ENCODE measurements at places on chromosomes 2 and 18.

GRCh38 chr18:24543795-24544498 is 83.5 kb downstream of the HRH4 start:
- no peak for DNase-seq

DNA sequence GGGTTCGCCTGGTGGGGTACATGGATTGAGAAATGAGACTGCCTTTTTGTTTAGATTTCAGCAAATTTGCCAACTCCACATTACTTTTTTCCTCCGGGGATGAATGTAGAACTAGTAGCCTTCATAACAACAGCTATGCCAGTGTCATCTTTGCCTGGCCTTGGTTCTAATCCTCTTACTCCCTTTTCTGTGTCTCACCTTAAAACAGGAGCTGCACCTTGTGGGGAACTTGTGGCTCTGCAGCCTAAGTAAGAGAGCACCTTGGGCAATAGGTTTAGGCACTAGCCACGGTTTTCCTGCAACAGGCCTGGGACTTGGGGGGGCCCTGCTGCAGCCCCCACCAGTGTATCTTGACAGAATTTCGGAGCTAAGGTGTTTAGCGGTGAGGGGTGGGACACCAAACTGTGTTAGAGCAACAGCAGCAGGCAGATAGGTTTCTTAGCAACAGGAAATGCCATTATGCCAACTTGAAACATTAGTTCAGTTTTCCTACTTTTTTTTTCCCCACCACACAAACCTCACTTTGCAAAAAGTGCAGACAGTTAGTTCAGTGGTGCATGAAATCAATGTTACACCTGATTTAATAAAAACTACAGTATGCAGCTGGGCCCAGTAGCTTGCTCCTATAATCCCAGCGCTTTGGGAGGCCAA is 173.7 kb downstream of the PRKCE start:
- no peak for DNase-seq

- no peak for DNase-seq
Observed at GRCh38 chr2:241560883-241561474, 2.4 kb downstream of the BOK start.

DNA sequence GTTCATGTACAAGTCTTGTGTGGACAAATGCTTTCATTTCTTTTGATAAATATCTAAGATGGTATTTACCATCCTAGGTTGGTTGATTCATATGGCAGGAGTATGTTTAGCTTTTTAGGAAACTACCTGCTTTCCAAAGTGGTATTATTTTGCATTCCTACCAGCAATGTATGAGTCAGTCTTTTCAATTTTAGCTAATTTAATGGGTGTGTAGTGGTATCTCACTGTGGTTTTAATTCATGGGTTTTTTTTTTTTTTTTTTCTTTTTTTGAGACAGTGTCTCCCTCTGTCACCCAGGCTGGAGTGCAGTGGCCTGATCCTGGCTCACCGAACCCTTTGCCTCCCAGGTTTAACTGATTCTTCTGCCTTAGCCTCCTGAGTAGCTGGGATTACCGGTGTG is 4.2 kb downstream of the ZNF512 start:
- DNase-seq: no peak

GRCh38 chr2:165718610-165719210 is 75.3 kb downstream of the GALNT3 start:
- no peak for DNase-seq

DNA sequence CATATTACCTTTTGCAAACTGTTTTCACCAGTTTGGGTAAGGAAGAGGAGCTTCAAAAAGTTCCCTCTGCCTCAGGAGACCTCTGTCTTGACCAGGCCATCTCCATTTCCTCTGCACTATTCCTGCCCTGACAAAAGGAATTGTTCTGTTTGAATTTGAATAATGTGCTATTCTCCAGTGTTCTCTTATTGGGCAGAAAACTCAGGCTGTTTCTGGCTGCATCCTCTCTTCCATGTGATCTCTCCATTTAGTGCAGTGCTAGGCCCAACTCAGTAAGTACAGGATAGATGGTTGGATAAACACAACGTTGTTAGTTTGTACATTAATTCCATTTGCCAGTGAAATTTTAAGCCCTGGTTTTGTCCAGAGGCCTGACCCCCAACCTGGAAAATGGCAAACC is 102.2 kb upstream of the CELF4 start:
- DNase-seq: no peak

GRCh38 chr2:68083346-68083745 is 20.5 kb upstream of the C1D start:
- DNase-seq: no peak

GRCh38 chr2:193336781-193337180 is 1142.0 kb upstream of the TMEFF2 start:
- no peak for DNase-seq

DNA sequence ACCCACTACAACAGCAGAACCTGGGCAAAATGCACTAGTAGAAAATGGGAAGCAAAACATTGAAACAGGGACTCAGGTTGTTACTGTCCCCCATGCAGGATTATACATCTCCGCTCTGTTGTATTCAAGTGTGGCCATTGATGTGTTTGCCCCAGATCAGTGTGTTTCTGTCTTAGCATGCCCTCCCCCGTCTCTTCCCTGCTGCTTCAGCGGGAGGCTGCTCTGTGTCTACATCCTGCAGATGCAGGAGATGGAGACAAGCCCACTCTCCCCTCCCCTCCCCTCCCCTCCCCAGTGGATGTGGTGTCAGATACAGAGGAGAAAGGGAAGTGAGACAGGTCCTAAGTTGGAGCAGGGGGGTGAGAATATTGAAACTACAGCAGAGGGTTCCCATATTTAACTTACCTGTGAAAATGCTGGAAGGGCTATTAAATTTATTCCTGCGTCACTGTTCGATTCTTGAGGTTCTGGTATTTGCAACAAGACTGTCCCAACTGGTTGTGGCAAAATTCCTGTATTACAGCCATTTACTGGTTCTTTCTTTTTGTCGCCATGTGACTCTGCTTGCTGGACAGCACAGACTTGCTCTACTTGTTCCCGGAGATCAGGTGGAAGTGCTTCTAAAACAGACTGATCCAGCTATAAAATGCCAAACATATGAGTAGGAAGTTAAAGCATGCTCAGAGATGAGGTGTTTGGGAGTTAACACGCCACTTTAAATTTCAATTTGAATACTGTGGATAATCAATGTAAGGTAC is 67.0 kb downstream of the EIF5B start:
- DNase-seq: no peak

DNA sequence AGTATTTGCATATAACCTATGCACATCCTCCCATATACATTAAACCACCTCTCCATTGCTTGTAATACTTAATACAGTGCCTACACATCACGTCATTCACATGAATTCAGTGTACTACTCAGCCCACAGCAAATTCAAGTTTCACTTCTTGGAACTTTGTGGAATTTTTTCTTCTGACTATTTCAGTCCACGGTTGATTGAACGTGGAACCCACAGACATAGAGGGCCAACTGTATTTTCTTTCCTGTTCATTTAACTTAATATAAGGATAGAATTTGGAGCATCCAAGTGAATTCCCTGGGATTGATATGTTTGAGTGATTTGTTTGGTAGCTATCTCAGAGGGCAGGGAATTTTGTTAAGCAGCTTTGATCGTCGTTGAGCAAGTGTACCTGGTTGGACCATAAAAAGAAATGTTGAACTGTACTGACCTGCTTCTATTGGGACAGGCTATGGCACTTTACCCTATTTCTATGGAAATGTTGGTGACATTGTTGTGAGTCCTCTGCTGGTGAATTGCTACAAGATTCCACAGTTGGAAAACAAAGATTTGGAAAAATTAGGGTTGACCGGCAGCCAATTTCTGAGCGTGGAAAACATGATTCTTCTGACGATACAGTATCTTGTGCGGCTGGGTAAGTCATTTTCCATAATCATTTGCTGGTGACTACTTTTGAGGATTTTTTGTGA is 156.6 kb downstream of the ESCO1 start:
- DNase-seq: no peak

DNA sequence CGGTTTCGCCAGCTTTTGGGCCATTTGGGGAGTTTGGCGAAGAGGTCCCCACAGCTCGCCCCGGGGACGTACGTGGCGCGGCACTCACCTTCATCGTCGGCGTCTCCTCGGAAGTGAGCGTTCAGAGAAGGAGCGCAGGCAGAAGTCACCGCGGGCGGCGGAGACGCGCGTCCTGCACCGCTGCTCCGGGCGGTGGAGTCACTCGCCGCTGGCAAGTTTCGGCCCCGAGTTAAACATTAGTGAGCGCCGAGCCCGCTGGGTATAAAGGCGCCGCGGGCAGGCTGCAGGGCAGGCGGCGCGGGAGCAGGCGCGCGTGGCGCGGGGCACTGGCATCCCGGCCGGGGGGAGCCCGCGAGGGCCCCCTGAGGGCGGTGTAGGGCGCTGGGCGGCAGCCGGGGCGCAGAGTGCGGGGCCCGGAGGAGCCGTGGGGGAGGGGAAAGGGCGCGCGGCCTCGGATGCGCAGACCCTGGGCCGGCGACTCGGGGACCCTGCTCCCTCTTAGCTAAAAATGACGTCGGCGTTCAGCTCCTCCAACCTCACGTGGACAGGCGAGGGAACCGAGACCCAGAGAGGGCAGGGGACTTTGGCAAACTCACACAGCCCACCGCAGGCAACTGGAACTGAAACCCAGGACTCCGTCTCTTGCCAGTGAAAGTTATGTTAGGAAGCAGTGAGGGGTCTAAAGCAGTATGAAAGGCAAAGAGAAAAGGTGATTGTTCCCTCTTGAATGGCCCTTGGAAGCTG is at the start of gene DPP4:
Gene DPP4 (minus strand): TSS at position 328 of the 744 bp plus-strand sequence. CDS start 234 bp downstream, at position 94.
- peak; percentile 48 for DNase-seq

GRCh38 chr2:195536906-195537305 is 120.1 kb upstream of the SLC39A10 start:
- no peak for DNase-seq

DNA sequence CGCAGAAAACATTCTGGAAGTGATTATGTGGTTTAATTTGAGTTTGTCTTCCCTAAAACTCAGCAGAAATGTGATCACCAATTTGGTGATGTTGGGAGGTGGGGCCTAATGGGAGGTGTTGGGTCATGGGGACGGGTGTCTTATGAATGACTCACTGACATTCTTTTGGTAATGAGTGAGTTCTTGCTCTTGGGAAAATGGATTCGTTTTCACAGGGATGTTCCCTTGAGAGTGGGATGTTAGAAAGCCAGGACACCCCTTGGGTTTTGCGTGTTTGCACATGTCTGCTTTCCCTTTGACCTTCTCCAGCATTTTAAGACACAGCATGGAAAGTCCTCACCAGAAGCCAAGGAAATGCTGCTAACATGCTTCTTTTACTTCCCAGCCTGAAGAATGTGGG is 321.5 kb upstream of the NT5C1B start:
- no peak for DNase-seq

DNA sequence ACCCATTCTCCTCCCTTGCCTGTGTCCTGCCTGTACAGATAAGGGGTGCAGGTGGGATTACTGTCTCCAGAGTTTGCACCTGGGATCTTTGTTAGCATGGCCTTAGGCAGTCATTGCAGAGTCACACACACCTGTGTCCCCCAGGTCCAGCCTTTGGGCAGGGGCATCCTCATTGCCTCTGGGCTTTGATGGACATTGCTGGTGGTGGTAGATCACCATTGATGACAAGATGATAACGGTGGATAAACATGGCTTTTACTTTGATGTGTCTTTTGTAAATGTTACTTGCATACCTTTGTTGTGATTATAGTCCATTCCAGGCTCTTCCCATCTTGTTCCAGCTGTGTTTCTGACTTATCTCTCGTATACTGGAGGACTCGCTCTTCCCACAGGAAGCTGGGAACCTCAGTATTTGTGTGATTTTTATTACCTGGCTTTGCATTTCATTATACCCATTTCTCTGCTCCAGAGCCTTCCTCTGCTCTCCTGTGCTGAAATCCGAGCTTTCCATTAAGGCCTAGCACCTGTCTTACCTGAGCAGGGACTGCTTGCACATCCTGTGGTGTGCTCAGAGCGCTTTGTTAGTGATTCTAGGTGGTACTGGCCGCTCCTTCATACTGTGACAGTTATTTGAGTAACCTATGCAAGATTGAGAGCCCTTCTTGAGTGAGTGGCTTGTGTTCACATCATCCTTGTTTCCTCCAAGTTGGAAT is 79.2 kb downstream of the PTPRM start:
- no peak for DNase-seq

GRCh38 chr18:361100-361732 is 93.4 kb upstream of the THOC1 start:
- DNase-seq: no peak

GRCh38 chr2:164675027-164675426 is 53.7 kb upstream of the GRB14 start:
- no peak for DNase-seq

GRCh38 chr2:71659868-71660518 is 206.6 kb downstream of the DYSF start:
- DNase-seq: no peak

GRCh38 chr2:201363857-201364560 is 6.9 kb upstream of the FLACC1 start:
- DNase-seq: no peak

GRCh38 chr18:8300751-8301410 is 308.4 kb upstream of the RAB12 start:
- DNase-seq: no peak

DNA sequence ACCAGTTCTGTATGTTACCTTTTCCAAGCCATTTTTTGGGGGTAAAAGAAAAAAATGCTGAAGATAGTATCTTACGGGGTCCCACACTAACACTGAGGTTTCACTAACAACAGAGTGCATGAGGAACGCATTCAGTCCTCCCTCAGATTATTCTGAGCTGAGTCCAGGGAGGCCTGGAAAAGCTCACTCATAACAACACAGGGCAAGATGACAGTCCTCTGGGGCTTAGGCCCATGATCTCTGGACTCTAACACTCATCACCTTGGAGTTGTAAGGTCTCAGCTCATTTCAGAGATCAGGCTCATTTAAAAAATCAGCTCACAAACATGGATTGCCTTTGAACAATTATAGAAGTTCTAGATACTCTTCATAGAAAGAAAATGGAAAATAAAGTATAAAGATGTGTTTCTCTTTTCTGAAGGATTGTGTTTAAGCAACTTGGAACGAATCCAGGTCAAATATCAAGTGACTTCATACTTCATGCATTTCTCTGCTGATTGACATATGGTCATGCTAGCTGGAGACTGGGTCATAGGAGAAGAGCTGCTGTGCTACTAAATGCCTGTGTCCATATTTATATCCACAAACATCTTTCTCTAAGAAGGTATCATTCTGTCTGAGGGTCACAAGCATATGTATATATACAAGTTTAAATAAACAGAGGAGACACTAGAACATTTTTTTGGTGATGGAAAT is 265.8 kb downstream of the ALK start:
- DNase-seq: no peak

DNA sequence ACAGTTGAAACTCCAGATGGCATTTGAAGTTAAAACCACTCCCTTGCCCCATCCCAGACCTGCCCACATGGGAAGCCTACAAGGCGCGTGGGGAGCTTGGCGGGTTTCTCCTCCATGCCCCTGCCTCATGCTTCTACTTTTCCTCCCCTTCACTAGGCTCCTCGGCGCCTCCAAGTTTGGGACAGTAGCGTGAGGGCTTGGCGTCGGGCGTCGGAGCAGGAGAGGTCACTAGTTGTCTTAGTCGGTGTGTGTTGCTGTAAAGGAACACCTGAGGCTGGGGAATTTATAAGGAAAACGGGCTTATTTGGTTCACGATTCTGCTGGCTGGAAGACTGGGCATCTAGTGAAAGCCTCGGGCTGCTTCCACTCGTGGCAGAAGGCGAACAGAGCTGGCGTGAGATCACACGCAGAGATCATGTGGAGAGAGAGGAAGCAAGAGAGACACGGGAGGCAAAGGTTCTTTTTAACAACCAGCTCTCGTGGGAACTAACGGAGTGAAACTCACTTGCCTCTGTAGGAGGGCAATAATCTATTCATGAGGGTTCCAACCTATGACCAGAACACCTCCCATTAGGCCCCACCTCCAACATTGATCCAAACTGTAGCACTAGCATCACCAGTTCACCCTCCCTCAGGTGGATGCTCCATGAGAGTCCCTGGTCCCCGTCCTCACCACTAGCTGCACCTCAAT is 25.3 kb downstream of the ITM2C start:
- no peak for DNase-seq

- DNase-seq: peak; percentile 55
Observed at GRCh38 chr2:62038975-62039771, 133.7 kb downstream of the COMMD1 start.

All from stimulated activated effector memory CD8-positive, alpha-beta T cell treated with anti-CD3 and anti-CD28 coated beads, Interleukin-12 subunit alpha, Interleukin-12 subunit beta, amount 100 ng/mL, for 72 hours (primary cell).